ENCODE measurements at places on chromosomes 6 and 20. TPM values are rescaled to one million over a fixed set of nuclear protein-coding genes. Genes with fewer than 3 reads are reported as not detected.

The ZNF165 gene
- total RNA-seq, result 1.2 TPM

The FRK gene
- 1.3 TPM for total RNA-seq

The RAB32 gene
- 43.7 TPM for total RNA-seq

The CRISP2 gene
- not detected for total RNA-seq
